Glutamatergic neuron (in vitro differentiated cells): ENCODE measurements at places on chromosomes 5 and 9.

- DNase-seq: no peak
Observed at GRCh38 chr5:157278319-157279037, 12.6 kb downstream of the CYFIP2 start.

GRCh38 chr5:77770293-77771005 is 5.7 kb downstream of the TBCA start:
- no peak for DNase-seq

- DNase-seq: no peak
Observed at GRCh38 chr9:129549684-129550083, 71.2 kb downstream of the C9orf50 start.

- DNase-seq: no peak
Observed at GRCh38 chr9:19464061-19464763, 55.4 kb downstream of the ACER2 start.

- DNase-seq: no peak
Observed at GRCh38 chr9:127223810-127224177, 40.8 kb upstream of the GARNL3 start.

GRCh38 chr5:42767491-42768105 is 11.0 kb downstream of the CCDC152 start:
- no peak for DNase-seq
